ENCODE measurements at places on chromosomes 7 and 10.

- no peak for DNase-seq
Measured at GRCh38 chr7:15158141-15158810, 255.7 kb upstream of the DGKB start.

DNA sequence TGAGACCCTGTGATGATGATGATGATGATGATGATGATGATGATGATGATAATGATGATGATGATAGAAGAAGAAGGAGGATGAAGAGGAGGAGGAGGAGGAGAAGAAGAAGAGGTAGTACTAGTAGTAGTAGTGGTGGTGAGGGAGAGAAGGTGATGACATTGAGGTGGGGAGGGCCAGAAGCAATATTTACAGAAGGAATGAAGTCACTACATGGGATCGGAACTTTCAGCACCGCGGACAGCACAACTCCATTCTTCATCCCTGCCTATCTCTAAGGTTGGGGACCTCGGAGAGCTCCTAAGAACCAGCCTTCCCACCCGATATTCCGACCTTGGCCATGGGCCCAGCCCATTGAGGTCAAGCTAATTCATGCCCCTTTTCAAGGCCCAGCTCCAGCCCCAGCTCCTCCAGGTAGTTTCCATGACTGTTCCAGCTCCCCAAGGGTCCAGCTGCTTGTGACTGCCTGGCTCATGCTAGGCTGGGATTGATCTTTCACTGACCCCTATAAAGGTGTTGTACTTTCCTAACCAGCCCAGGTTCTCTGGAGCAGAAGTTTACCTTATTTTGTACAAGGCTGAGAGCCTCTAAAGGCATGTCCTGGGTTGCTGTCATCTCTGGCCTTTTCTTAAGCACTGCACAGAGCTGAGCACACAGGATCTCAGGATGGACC is 10.3 kb downstream of the CRHR2 start:
- DNase-seq, result no peak

DNA sequence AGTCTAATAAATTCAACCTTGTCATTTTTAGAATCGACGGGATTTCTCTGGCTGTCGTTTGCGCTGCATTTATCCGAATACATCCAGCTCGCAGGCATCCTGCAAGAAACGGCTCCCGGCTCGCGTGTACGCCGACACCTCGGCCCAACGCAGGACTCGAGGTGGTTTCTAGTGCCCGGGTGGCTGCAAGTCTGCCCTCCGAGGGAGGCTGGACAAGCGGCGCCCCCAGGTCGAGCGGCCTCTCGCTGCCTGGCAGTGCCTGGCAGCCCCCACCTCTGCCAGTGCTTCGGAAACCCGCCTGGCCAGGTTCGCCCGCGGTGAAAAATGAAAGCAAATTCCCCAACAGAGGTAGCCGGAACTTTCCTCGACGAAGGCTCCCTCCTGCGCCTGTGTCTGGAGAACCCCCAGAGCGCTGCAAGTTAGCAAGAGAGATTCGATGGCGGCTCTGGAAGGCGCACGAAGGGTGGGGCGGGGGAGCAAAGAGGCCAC is 5.7 kb upstream of the ZNF503 start:
- DNase-seq, result no peak

GRCh38 chr10:35451151-35452016 is 115.1 kb downstream of the CCNY start:
- no peak for DNase-seq

DNA sequence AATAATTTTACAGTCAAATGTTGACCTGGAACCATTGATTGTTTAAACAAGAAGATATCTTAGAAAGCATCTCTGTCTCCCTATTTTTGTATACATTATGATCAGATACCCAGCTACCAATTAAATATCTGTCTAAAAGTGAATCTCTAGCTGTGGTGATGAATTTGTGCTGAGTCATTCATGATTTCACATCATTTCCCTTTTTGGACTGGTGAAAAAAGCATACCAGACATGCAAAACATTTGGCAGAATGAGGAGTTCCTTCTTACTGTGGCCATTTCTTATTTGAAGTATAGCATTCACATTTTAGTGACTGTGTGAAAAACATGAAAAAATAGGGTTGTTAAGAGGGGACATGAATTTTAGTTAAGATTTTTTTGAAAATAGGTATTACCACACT is 98.0 kb upstream of the GATA3 start:
- no peak for DNase-seq

DNA sequence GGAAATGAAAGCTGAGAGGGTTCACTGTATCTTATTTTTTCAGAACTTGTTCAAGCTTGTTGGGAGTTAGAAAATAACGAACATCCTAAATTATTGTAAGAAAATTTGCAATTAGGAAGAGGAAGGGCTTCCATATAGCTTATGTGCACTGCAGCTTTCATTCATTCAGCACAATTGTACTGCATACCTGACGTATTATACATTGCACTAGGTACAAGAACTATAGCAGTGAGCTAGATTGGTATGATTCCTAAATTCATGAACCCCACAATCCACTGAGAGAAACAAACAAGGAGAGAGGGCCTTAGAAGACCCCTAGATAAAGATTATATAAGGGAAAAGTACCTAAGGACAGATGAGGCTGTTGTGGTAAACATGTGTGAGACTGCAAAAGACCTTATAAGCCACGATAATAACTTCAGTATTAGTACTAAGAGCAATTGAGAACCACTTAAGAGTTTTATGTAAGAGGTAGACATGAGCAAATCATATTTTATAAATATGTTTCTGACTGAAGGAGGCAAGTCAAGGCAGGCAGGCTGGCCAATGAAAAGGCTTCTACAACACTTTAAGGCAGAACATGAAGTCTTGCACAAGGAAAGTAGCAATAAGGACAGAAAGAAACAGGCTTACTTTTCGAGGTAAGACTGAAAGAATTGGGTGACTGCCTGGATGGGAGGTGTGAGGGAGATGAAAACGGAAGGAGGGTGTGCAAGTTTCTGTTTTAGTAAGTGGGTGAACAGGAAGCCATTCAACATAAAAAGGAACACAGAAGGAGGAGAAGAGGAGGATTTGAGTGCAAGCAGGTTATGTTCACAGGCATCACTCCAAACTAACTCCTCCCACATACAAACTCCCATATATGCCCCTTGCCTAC is 77.9 kb upstream of the LRRN3 start:
- no peak for DNase-seq

Data from stimulated activated CD4-positive, alpha-beta T cell treated with anti-CD3 and anti-CD28 coated beads, Interleukin-1b, Interleukin-23, amount 100 ng/mL, for 1 hour (primary cell).